ENCODE measurements at places on chromosomes 1 and 21. TPM values are rescaled to one million over a fixed set of nuclear protein-coding genes. Genes with fewer than 3 reads are reported as not detected.
A peak's percentile ranks its signal among the peaks of the same experiment; 100 is the strongest.

TM2D1 gene
- total RNA-seq, result 87.9 TPM

RXFP4 gene
- total RNA-seq, result not detected

AK4 gene
- total RNA-seq, result 31.2 TPM

TNFRSF25 gene
- 16.6 TPM for total RNA-seq

MAN1C1 gene
- 46.3 TPM for total RNA-seq

CFHR4 gene
- total RNA-seq, result 0.11 TPM

DENND2C gene
- 9.3 TPM for total RNA-seq

WNT3A gene
- not detected for total RNA-seq

TMEM54 gene
- 12.1 TPM for total RNA-seq

AGMAT gene
- 2.6 TPM for total RNA-seq

PLOD1 gene
- 47.7 TPM for total RNA-seq

- no peak for DNase-seq
These were observed 30.7 kb downstream of the ADAM30 start for GRCh38 chr1:119865627-119866026.

DNA sequence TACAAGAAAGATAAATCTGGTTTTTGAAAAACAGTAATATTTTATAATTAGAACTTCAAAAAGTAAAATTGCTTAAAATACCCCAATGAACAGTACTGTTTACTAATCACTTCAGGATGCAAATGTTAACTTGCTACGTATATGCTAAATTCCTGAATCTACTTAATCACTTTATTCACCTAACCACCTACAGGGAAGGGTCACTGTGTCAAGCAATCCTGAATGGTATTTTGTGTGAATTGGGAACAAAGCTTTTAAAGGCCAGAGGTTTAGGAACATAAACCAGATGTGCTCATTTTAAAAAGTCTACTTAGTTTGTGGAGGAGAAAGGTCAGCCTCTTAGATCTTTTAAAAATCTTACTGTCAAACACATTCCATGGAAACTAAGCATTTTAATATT, 1143.0 kb upstream of the ADGRL2 start:
- DNase-seq, result no peak

DNA sequence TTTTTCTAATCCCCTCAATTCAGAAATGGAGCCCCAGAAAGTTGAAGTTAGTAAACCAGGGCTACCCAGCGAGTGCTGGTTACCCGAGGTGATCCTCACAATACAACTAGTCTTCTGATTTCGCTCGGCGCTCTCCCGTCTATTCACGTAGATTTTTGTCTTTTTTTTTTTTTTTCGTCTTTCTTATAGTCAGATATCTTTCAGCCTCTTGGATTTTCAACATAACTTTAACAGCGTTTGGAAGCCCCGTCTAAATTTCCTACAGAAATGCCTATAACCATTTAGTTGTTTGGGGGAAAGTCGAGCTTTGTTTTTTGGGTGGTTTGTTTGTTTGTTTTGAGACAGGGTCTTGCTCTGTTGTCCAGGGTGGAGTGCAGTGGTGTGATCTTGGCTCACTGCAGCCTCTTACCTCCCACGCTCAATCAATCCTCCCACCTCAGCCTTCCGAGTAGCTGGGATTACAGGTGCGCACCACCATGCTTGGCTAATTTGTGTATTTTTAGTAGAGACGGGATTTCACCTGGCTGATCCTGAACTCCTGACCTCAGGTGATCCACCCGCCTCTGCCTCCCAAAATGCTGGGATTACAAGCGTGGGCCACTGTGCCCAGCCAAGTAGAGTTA, 818 bp upstream of the TMEM50B start:
- DNase-seq, result no peak

GRCh38 chr1:22817462-22817861, 106.8 kb downstream of the EPHB2 start:
- DNase-seq, result no peak

DNA sequence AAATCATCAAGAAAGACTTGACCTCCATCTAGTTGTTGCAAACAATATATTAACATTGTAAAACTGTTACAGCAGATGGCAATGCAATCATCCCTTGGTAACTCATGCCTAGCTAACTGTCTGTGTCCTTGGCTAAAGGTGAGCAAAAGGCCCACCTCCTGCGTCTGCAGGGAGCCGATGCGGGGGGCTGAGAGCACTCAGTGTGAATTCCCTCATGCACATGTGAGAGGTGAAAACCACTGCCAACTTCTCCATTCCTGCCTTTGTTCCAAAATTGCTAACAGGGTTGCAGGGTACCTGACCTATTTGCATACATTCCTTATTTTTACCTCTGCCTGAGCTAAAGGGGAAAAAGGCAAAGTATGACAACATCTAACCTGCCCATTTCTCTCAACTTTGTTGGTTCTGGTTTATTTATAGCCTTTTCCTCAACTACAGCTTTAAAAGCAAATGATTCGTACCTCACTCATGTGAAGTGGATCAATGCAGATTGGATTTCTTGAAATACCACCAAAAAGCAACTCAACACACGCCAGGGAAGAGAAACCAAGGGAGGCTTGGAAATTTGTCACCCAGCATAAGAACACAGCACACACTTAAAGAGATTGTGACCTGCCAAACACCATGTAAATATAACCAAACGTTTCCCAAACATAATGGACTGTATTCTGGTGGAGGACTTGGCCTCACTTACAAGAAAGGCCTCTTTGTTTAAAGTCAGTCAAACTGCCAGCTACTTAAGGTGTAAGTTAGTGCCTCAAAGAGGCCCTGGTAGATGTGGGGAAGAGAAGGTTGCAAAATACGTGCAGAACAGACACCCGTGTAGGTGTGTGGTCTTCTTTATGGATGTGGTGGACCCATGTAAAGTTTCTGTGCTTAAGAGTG, 651.0 kb downstream of the SMYD3 start:
- no peak for DNase-seq

DNA sequence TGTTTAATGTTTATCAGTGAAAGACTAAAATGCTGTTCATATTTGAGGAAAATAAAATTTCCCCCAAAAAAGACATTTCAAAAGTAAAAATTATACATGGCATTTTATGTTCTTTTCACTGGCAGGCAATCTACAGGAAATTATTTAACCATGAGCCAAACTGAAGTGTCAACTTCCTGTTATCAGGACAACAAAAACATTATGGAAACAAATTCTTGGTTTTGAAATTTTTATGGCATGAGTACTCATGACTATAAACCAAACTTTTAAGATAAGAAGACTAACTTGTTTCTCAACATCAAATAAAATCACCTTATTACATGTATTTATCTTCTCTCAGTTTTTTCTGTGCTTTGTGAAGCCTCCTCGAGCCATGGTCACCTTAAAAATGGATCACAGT, 698.6 kb downstream of the LTN1 start:
- no peak for DNase-seq

GRCh38 chr1:91559046-91559750, 58.5 kb downstream of the CDC7 start:
- DNase-seq, result no peak

DNA sequence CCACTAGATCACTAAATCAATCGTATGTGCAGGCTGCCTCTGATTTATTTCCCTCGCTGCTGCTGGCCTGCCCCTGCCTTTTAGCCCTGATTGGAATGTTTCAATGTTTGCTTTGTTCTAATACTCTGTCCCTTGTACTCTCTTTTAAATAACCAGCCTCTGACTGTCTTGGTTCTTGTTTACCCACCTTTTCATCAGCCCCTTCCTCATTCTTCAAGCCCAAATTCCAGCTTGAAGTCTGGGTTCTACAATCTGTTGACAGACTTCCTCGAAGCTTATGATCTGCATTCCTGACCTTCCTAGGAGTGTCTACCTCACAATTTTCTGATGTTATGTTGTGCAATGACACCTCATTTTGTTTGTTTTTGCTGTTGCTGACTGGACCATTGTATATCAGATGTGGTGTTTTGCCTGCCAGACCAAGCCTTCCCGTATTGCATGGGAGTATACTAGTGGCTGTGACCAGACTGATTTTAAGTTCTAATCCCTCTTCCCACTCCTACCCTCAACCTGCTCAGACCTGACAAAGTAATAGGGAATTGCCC, 46.6 kb upstream of the APOBEC4 start:
- DNase-seq, result no peak

GRCh38 chr1:165114022-165114888, 242.3 kb downstream of the LMX1A start:
- peak; percentile 51 for DNase-seq

- DNase-seq, result no peak
These were observed 146.8 kb downstream of the COL11A1 start for GRCh38 chr1:102961549-102961948.

DNA sequence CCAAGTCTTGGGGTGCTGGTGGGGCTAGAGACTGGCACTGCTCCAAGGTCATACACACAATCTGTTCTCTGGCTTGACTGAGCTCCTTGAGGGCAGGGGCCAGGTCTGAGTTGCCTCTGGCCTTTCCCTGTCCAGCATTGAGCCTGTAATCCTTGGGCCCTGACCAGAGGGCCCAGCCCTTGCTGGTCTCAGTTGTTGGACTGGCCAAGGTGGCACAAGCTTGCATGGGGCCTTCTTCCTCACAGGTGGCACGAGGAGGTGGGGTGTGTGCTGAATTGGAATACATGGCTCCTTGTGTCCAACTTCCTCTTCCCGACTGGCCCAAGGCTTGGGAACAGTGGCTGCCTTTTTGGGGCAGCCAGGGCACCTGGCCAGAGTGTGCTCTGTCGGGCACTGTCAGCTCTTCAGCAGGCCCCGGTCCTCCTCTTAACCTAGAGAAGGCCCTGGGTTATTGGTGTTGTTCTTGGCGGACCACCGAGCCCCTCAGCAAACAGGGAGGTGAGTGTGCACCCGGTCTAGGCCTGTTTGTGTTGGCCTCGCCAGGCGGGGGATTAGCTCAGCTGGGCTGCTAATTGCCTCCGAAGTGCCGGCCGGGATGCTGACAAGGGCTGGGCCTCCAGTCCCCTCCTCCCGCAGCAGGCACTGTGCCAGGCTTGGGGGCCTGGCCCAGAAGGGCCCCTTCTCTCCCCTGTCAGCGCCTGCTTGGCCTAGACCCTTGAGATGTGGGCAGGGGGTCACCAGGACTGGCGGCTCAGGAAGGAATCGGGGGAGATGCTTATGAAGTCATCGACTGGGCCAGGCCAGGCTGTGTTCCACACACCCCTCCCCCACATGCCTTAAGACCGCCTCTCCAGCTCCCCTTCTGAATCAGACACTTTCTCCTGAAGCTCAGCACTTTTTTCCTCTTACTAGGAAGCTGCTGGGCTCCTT, 28.5 kb downstream of the WNT4 start:
- DNase-seq, result peak; percentile 84

DNA sequence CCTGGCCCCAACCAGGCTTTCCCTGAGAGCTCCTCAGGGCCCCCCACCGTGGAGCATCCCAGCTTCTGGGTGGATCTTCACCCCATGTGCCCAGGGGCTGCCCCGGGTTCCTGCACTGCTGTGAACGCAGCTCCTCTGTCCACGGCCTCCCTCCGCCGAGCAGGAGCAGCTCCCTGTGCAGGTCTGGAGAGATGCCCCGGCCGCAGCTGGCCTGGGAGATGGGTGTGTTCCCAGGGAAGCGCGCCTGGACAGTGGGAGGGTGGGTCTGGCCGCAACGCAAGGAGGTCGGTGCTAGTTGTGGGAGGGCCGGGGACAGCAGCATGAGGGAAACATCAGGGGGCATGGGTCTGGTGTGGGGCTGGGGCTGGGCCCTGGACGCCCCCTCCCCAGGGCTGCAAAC, 71.3 kb downstream of the MORN1 start:
- no peak for DNase-seq

- DNase-seq, result no peak
These were observed 1.7 kb downstream of the PADI3 start for GRCh38 chr1:17250601-17251000.

- peak; percentile 61 for DNase-seq
These were observed 2.1 kb upstream of the RAB3GAP2 start for GRCh38 chr1:220274251-220274855.

DNA sequence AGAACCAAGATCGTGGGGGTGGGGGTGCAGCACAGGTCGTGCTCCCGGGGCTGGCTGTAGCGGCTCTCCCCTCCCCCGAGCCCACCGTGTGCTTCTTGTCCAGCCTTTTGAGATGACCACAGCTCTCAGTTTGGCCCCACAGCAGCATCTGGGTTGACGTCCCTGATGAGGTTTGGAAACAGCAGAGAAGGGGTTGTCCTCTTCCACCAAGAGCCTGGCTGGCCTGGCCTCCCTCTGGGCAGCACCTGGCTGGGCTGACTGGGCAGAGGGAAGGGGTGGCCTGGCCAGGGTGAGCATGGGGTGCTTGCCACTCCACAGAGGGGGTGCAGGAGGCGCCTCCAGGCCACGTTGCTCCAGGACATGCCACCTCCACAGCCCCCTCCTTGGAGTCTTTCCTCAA, 61.5 kb downstream of the SKI start:
- no peak for DNase-seq

DNA sequence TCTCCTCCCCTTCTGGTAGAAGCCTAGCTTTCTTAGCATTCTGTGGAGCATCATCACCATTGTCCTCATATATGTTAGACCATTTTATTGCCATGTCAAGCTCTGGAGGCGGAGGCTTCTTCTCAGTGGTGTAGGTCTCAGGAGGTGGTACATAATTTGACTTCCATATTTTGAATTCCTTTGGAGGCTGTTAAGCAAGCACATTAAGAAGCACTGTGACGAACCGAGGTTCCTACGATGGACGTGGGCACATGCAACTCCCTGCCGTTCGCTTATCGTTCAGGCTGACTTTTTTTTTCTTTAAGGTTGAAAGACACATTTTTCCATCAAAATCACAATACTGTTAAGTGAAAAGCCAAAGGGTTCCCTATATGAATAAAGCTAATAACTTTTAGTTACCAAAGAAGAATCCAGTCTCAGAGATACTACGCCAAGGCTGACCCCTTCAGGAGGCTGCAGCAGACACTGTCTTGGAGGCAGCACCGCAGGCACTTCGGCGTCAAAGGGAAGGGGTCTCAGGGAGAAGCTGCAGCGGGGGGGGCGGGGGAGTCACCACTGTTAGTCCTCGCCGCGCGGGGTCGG, 835 bp downstream of the C1orf52 start:
- no peak for DNase-seq

GRCh38 chr1:22971611-22972405, 858 bp downstream of the LACTBL1 start:
- no peak for DNase-seq

- DNase-seq, result peak; percentile 49
These were observed 437.5 kb upstream of the VAMP3 start for GRCh38 chr1:7333620-7334019.

DNA sequence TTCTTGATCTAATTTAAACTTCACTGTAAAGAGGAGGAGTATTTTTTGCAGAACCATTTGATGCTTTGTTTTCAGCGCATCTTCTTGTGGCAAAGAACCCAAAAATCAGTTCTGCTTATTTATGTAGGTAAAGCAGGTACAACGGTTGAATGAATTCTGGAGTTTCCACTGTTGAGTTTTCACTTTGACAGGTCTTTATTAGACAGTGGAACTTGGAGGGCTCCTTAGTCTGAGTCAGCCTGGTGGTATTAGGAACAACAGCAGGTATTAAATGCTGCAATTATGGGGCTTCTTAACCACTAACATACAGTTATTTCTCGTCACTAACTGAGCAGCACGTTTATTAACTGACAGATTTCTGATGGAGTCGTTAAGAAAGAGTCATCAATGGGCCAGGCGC, 1.2 kb downstream of the LRIG2 start:
- DNase-seq, result no peak

DNA sequence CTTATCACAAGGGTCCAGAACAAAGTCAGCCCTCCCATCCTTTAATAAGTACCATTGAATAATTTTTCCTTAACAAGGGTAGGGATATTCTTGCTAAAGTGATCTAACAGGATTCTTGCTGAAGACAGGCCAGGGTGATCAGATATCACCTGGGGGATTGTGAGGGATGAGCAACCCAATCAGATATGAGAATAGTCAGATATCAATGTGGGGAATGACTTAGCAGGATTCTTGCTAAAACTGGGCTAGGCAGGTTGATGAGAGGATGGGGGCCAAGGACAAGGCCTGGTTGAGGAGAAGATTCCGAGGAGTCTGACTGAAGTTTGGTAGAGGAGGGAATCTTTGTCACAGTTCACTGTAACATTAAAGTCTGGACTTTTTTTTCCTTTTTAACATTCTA, 23.9 kb upstream of the NLRP3 start:
- no peak for DNase-seq

All from spinal cord (tissue), 10 donors.